Suppressor macrophage (primary cell): ENCODE measurements at places on chromosomes 5 and 9.
A peak's percentile ranks its signal among the peaks of the same experiment; 100 is the strongest.

- DNase-seq = no peak
These were observed 161.7 kb upstream of the RPS23 start for GRCh38 chr5:82439750-82440445.

- peak; percentile 37 for DNase-seq
These were observed 16.1 kb downstream of the HNRNPH1 start for GRCh38 chr5:179607160-179607931.

DNA sequence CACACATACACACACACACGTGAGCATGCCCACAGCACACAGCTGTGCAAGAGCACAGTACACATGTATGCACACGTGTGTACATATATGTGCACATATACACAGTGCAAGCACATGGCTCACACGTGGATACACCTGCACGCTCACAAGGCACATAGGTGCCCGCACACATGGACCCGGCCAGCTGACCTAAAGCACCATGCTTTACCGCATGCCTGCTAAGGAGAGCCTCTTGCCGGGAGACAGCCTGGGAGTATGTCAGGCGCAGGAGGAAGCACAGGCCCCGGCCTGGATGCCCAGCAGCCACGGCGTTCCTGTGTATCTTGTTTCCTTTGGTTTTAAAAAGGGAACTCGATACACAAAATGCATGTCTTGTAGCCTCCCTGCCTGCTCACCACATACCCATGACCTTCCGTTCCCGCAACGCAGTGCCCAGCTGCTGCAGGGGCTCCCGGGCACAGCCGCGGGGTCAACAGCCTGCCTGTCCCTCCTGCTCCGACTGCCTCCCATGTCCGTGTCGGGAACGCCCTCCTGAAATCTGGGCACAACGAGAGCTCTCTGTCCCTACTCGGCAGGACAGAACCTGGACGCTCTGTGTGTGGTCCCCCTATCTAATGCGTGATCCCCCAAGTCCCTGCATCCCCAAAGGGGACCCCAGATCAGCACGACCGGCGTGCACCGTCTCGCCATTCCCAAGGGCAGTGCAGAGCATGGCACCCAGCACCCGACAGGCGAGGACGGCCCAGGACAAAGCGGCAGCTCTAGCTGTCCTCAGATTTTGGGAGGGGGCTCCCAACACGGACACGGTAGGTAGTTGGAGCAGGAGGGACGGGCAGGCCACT lies 3.6 kb downstream of the SLC12A7 start:
- DNase-seq = peak; percentile 83

DNA sequence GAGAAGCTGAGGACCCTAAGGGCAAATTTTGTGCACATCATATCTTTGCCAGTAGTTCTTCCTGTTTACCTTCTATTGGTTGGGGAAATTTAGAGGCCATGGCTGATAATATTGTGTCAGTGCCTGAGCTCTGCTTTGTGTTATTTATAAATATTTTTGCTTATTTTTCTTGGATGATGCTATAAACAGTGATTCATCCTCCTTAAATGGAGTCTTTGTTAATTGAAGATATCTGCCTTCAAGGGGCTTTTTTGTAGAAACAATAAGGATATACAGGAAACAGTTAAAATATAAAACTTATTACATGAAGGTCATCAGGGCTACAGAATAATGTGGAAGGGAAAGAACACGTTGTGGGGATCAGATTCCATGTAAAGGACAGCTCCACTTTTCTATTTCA lies 78.0 kb downstream of the PAM start:
- no peak for DNase-seq
